ENCODE measurements at places on chromosomes 2 and 18.

- DNase-seq = no peak
Observed at GRCh38 chr2:196274387-196274809, 103.0 kb upstream of the STK17B start.

- DNase-seq = no peak
Observed at GRCh38 chr2:151728804-151729414, 5.4 kb downstream of the NEB start.

GRCh38 chr18:1452821-1453220 is 548.1 kb downstream of the ADCYAP1 start:
- no peak for DNase-seq

DNA sequence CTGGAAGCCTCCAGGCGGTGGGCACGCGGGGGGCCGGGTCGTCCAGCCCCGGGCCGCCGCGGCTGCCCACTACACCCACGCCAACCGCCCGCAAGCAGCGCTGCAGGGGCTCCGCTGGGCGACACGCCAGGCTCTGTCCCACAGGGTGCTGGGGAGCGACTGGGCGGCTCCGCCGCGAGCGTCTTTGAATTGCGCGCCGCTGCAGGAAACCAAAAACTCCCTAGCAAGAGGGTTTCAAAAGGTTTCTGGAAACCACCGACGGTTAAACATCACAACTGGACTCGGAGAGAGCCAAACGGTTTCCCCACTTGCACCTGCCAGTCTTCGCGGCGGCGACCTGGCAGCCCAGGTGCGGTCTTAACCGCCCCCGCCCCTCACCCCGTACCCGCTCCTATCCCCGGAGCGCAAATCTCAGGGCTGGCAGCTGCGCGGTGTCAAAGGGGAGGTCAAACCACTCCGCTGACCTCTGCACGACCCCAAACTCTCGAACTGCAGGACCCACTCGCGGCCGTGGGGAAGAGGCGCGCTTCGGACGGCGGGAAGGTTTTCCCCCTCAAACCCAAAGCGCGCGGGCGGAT is 1.0 kb downstream of the CXCR4 start:
- peak; percentile 48 for DNase-seq

DNA sequence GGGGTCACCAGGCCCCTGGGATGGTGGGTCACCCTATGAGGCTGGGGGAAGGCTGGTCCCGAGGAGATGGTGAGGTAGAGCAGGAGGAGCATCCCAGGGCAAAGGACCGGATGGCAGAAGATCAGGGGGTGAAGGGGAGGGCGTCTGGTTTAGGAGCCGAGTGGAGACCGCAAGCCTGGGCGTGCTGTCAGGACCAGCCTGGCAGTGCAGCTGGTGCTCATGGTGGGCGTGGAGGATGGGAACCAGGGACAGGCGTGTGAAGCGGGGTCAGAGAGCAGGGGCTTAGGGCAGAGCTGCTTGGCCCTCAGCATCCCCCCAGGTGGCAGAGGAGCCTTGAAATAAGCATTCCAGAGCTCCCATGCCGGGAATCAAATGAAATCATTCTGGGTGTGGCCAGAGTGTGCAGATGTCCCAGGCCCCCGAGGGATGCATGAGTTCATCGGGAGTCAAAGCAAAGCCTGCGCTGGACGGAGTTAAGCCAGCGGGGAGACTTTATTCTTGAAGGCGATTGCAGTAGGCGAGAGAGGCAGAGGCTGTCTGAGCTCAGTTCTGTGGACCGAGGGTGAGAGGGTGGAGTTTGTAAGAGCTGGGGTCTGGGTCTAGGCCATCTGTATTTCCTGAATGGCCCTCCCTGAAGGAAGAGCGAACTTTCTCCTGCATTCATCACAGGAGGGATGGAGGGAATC is 33.1 kb upstream of the MBP start:
- no peak for DNase-seq

DNA sequence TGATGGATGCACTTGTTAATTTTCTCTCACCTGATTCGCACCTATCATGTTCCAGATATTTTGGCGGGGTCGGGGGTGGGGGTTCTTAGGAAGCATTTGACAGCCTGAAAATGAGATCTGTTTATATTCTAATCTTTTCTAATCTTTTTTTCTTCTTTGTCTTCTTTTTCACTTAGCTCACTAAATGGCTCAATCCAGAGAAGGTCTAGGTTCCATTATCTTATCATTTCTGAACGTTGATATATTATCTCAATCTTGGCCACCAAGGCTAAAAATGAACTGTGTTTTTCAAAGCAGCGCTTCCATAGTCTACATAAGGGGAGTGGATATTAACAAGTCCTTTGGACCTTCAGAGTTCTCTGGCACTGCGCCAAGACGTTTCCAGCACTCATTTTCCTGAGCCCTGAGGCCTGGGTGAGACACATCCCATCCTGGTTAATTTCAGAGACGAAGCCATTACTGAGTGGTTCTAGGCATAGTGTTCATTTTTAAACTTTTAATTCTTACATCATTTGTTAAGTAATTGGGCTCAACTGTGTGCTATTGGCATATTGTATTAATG is 229.0 kb downstream of the SOX11 start:
- DNase-seq = no peak

DNA sequence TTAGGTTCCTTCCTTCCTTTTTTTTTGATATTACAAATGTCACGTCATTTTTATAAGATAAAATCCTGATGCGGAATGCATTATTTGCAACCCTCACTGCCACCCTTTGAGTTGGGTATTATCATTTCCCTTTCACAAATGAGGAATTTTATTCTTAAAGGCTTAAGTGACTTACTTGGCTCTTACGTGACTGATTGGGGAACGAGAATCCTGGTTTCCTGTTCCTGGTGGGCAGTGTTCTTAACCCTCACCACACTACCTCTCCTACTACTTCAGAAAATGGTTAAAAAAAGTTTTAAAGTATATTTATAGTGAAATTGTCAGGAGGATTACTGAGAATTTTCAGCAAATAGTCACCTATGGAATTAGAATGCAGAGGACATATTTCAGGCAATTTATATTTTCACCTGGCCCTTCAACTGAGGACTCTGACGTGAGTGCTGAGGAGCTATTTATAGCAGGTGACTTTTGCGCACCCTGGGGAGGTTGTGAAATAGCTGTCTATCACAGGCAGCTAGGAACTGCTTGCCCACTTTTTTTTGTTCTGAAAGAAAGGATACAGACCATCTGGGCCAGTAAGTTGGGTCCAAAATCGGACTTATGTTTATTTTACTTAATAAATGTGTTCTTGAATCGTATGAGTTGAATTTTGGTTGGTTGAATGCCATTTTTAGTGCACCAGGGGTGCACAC is 18.7 kb upstream of the RASGRP3 start:
- DNase-seq = no peak

DNA sequence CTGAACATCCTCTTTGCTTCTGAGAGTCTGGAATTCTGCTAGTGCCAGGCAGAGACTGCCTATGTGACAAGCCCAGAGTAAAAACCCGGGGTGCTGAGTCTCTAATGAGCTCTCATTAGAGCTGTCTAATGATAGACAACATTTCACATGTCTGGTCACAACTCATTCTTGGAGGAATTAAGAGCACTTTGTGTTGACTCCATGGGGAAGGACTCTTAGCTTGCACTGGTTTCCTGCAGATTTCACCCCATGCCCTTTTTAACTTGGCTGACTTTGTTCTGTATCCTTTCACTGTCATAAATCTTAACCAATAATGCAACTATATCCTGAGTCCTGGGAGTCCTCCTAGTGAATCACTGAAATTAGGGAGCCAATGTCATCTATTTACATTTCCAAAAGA is 33.5 kb downstream of the FBXO15 start:
- DNase-seq = no peak

DNA sequence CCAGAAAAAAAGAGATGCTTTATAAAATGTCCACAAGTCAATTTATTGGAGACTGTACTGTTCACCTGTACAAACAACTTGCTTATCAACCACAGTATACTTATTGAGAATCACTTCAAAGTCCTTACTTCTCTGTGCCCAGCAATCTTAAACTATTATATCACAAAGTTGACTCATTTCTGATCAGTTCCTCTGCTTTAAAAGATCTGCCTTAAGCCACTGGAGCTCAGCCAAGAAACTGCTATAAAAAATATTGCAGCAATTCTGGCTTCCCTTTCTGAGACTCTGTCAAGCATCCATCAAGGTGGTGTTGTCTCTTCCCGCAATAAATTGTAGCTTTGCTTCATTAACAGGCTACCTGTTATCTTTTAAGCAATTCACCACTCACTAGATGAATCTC is 375.2 kb upstream of the SPHKAP start:
- DNase-seq = no peak

GRCh38 chr2:128363934-128364361 is 45.3 kb upstream of the HS6ST1 start:
- no peak for DNase-seq

DNA sequence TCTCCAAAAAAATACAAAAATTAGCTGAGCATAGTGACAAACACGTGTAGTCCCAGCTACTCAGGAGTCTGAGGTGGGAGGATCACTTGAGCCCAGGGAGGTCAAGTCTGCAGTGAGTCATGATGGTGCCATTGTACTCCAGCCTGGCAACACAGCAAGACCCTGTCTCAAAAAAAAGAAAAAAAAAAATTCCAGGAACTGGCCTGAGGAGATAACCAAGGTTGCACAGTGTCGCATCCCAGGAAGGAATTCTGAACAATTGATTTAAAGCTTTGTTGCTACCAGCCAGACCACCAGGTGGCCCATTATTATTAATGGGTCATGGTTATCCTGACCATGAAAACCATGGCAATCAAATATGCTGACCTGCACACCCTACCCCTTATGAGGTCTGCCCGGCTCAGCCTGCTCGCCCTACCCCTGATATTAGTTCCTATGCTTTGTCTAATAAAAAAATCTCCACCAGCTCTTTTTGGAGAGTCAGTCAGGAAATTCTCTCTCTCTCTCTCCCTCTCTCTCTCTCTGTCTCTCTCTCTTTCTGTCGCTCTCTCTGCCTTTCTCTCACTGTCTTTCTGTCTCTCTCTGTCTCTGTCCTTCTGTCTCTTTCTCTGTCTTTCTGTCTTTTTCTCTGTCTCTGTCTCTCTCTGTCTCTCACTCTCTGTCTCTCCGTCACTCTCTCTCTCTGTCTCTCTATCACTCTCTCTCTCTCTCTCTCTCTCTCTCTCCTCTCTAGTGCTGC is 73.7 kb downstream of the NCAPH start:
- DNase-seq = no peak
